ENCODE measurements at places on chromosomes 16 and 17.

DNA sequence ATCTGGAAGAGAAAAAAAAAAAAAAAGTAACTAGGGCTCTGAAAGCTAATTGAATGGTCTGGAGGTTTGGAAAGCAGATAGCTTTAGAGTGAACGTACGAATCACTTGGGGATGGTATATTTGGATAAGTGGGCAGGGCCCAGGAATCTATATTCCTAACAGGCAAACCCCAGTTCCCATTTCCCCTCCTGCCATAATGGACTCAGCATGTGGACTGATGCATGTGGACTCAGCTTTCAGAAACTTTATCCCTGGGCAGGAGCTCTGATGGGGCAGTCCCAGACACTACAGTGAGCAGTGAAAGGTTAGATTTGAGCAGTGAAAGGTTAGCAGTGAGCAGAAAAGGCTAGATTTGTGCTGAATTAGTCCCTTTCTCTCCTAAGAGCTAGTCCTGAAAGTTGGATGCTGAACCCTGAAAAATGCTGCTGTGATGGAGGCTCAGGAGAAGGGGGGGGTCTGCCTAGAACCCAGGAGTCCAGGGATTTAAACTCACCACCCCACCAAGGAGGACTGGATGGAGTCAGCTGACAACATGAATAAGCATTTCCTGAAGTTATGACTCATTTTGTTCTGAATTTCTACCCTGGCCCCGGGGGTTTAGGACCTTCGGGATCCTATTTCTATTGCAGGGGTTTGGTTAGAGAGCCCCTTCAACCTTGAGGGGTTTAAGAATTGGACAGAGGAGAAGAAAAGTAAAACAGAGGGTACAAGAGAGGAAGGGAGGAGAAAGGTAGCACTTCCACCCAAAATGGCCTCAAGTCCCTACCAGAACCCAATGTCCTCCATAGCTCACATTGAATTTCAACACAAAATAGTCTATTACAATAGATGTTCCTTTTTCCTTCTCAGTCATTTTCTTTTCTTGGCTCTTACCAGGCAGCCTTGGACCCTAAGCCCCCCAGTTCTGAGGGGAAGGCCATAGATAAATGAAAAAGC, 10.3 kb upstream of the FZD2 start:
- no peak for DNase-seq

DNA sequence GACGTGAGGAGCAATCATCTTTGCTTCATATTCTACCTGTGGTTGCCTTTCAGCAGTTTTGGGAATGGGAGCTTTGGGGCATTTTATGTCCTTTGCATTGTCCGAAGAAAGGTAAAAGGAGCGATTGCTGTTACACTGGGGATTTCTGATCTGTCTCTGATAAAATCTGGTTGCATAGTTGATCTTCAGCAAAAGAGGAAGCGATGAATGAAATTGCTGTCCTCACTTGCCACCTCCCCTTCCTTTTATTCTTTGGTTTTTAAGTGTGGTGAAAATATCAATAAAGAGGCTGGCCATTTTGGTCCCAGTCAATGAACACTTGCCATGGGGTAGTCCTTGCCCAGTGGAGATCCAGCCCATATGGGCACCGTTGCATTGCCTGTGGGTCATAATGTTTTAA, 236.8 kb downstream of the MSI2 start:
- DNase-seq = no peak

DNA sequence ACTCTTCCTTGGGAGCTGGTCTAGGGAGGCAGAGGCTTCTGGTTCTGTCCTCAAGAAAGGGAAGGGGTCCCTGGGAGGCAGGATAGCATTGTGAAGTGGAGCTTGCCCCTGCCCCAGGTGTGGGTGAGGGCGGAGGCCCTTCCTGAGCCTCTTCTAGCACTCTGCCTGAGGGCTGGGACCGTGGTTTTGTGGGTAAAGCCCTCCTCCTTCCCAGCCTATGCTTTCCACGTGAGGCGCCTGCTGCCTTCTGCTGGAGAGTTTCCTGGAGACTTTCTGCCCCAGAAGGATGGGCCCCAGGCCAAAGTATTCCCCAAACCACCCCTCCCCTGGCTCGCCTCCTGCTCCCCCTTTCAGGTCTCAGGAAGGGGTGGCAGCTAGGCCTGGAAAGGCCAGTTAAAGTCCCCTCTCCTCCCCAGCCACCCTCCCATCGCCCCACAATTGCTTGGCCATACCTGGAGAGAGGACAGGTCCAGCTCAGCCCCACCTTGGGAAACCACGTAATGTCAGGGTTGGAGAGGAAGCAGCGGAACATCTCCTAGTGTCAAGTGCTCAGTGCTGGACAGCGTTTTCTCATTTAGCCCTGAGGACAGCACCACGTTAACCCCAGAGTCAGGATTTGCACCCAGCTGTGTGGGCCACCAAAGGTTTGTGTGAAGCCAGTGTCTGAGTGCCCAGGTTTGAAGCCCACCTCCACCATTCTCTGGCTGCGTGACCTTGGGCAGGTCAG, 5.6 kb downstream of the SBK1 start:
- DNase-seq = no peak

- DNase-seq = no peak
These were observed 43.1 kb downstream of the TBCD start for GRCh38 chr17:82794781-82795482.

DNA sequence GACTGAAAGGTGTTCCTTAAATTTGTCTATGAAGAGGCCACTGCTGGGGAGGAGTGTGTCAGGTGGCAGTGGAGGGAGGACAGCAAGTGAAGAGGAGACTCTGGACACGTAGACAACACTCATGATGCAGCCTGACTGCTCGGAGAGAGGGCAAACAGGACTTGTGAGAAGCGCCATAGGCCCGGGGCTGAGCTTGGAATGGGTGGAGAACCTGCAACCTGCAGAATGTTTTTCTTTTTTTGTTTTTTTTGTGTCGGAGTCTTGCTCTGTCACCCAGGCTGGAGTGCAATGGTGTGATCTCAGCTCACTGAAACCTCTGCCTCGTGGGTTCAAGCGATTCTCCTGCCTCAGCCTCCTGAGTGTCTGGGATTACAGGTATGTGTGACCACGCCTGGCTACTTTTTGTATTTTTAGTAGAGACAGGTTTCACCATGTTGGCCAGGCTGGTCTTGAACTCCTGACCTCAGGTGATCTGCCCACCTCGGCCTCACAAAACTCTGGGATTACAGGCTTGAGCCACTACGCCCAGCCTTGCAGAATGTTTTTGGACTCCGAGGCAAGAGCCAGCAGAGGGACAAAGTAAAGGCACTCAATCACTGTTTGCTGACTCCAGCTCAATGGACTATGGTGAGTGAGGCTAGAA, 18.9 kb upstream of the C17orf58 start:
- DNase-seq = no peak
